ENCODE measurements at places on chromosomes 7 and 10.

GRCh38 chr10:107546986-107547385 lies 382.5 kb upstream of the SORCS1 start:
- DNase-seq: no peak

GRCh38 chr7:80134536-80135308 lies at the start of gene GNAI1:
Gene GNAI1 (plus strand): TSS chr7:80134831. CDS start chr7:80135161, 330 bp downstream.
- DNase-seq: no peak

- DNase-seq: no peak
These were observed 130.6 kb upstream of the CAV2 start for GRCh38 chr7:116368965-116369364.

- no peak for DNase-seq
These were observed 63.9 kb downstream of the WDFY4 start for GRCh38 chr10:48748573-48748972.

- DNase-seq: no peak
These were observed 16.8 kb upstream of the LRRC72 start for GRCh38 chr7:16509829-16510228.

DNA sequence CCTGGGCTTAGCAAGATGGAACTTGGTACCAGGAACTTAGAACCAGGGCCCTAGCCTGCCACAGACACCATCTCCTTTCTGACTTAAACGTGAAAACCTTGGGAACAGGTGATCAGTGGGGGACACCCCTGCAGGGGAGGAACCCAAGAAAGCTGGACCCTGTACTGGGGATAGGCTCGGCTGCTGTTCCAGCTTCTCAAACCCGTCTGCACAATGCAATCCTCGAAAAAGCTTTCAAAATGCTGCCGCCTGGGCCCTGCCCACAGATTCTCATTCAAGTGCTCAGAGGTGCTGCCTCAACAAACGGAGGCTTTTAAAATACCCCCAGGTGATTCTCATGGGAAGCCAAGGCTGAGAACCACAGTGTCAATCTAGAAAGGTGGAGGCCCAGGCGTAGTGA lies 169.7 kb downstream of the ARHGAP21 start:
- no peak for DNase-seq

DNA sequence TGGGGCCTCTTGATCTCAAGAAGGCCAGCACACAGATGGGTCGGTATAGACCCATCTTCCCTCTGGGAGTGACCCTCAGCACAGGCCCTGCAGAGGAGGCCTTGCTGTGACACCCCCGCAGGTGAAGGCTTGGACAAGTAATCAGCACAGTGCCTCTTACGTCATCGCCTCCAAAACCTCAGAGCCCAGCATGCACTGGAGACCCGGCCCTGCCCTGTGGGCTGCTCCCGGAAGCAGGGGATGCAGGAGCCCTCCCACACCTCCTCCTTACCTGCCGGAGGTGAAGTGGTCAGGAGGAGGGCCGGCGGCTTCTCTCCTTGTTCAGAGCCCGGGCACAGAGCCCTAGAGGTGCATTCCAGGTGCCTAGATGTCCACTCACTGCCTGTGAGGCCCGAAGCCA lies 121.4 kb downstream of the PAXIP1 start:
- no peak for DNase-seq

- no peak for DNase-seq
These were observed 15.6 kb upstream of the ADO start for GRCh38 chr10:62788861-62789467.

GRCh38 chr10:99977916-99978315 lies 31.8 kb downstream of the DNMBP start:
- DNase-seq: no peak

- DNase-seq: no peak
These were observed 57.4 kb downstream of the PIP4K2A start for GRCh38 chr10:22657024-22657423.

- DNase-seq: no peak
These were observed 3.1 kb upstream of the HOXA10 start for GRCh38 chr7:27176962-27177794.

DNA sequence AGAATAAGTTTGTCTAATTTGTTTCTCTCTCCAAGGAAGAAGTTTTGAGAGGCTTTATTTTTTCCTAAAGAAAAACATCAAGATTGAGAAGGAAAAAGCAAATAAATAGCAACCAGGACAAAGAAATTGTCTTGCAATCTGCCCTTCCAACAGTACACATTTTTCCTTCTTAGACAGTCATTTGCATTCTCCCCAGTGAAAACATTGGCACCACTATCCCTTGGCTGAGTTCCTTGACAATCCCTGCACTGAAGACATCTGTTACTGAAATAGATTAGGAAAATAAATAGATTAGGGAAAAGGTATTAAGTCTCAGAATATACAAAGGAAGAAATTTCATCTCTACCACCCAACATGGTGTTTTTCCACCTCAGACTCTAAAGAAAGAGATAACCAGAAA lies 12.2 kb upstream of the TMEM243 start:
- no peak for DNase-seq

- DNase-seq: no peak
These were observed 26.0 kb upstream of the PLEKHA1 start for GRCh38 chr10:122348512-122348911.

- no peak for DNase-seq
These were observed 43.4 kb downstream of the ZNF503 start for GRCh38 chr10:75358132-75358531.
